ENCODE measurements at places on chromosomes 2 and 18.

- DNase-seq, result no peak
Observed at GRCh38 chr2:221205103-221205673, 366.9 kb downstream of the EPHA4 start.

DNA sequence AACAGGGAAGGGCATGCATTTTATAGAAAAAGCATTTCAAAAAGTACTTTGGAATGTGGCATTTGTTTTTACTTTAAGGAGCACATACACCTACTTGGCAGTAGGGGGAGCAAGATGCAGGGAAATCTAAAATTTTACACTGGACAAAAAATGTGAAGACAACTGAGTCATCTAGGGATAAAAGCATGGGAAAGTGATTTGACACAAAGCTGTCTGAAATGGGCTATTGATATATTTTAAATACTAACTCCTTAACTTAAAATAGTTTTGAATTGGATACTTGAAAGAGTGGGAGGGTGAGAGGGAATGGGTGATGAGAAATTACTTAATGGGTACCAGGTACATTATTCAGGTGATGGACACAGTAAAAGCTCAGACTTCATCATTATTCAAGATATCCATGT, 15.8 kb downstream of the TMEM200C start:
- no peak for DNase-seq

- DNase-seq, result no peak
Observed at GRCh38 chr2:165871025-165871424, 77.0 kb upstream of the GALNT3 start.

- DNase-seq, result no peak
Observed at GRCh38 chr2:26299471-26300101, 46.4 kb upstream of the SELENOI start.

DNA sequence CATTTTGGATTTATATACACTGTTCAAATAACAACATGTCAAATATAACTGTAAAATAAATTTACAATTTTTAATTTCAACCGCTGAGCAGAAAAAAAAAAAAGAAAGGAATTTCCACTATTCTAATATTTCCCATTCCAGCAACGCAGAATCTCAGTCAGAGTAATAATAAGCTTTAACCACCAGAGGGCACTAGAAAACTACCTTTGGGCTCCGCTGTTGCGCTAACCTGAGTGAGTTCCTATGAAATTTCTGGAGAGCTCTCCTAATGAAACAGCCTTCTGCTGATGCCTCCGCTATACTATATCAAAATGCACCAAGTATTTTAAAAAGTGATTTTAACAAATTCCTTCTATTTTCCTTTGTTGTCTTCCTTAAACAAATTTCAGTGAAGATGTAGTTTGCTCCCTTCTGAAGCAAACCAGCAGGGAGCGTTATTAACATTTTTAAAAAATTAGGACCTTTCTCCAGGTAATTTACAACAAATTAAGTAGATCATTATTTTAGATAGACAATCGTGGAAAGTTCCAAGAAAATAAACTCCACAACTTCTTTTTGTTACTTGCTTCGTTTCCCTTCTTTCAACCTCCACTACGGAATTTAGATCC, 23.0 kb downstream of the ERMN start:
- DNase-seq, result no peak

- DNase-seq, result no peak
Observed at GRCh38 chr2:25410370-25410769, 68.6 kb upstream of the DNMT3A start.

GRCh38 chr2:186068139-186068801, 329.7 kb downstream of the FSIP2 start:
- no peak for DNase-seq

DNA sequence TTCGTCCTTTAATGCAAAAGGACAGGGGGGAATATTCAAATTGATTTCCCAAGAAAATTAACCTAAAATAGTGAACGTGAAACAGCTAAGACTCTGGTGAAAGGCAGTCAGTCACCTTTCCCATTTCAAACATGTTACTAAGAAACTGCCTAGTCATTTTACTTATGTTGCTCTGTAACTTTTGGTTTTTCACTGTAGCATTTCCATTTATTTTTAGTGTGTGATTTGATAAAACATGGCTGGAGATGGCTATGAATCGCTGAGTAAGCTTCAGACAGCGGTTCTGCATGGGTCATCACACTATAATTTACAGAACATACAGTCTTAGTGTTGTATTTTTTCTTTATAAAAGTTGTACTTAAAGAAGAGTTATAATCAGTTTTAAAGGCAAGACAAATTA, 16.0 kb upstream of the KIDINS220 start:
- DNase-seq, result no peak

- peak; percentile 64 for DNase-seq
Observed at GRCh38 chr2:236156095-236156859, 11.9 kb downstream of the GBX2 start.

DNA sequence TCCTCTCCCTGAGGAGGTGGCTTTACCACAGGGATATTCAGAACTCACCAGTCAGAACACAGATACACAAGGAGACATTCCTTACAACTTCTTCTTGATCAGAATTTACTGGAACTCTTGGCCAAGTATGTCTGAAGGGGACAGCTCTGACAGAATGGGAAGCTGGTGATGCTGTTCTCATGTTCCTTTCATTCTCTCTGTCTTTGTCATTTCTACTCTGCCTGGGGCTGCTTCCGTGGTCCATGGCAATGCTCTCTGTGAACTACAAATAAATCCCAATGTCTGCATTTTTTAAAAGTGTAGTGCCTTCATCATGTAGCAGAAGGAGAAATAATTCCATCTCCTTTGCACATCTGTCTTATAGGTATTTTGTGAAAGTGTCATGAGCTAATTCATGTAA, 730.3 kb downstream of the CNTNAP5 start:
- DNase-seq, result no peak

DNA sequence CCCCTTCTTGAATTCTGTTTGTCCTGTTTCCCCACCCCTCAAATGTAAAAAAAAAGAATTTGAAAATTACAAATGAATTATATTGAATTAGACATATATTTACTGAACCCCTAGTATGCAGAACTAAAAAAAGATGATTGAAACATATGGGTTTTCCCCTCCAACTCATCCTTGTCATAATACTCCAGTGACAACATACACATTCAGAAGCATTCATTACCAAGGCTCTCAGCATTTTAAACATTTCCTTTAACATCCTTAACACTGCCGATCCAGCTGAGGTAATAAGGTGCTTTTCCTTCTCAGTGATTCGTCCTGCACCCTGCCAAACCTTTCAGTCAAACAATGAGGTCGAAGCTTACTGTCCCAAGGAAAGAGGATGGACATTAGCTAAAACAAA, 53.1 kb upstream of the DTNB start:
- no peak for DNase-seq

DNA sequence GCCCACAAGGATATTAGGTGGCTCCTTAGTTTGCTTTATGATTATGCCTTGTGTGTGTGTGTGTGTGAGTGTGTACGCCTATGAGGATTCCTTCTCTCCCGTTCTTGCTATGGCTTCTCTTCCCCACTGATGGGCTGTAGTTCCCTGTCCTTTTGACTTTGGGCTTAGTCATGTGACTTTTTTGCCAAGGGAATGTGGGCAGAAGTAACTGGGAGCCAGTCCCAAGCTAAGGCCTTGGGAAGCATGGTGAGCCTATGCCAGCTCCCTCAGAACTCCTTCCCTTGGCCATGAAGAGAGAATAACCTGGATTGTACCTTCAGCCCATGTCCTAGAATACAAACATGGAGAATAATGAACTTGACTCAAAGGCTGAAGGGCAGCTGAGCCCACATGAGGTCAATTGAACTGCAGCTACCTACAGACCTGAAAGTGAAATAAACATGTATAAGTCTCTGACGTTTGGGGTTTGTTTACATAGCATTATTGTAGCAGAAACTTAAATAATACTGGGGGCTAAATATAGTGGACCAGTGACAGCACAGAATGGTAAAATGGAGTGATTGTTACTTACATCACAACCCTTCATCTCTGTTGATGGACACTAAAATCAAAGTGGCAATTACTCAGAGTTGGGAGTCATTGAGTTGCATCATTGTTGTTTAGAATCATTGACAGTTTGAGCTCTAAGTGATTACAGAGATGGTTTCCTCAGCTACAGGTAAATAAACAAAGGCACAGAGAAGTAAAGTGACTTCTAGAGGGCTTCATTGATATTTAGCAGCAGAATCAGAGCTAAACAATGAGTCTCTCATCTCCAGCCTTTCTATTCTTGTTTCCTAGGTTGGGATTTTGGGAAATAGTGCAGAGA, 15.3 kb upstream of the IL36G start:
- no peak for DNase-seq

GRCh38 chr18:24228667-24229041, 89.8 kb downstream of the CABYR start:
- DNase-seq, result no peak

DNA sequence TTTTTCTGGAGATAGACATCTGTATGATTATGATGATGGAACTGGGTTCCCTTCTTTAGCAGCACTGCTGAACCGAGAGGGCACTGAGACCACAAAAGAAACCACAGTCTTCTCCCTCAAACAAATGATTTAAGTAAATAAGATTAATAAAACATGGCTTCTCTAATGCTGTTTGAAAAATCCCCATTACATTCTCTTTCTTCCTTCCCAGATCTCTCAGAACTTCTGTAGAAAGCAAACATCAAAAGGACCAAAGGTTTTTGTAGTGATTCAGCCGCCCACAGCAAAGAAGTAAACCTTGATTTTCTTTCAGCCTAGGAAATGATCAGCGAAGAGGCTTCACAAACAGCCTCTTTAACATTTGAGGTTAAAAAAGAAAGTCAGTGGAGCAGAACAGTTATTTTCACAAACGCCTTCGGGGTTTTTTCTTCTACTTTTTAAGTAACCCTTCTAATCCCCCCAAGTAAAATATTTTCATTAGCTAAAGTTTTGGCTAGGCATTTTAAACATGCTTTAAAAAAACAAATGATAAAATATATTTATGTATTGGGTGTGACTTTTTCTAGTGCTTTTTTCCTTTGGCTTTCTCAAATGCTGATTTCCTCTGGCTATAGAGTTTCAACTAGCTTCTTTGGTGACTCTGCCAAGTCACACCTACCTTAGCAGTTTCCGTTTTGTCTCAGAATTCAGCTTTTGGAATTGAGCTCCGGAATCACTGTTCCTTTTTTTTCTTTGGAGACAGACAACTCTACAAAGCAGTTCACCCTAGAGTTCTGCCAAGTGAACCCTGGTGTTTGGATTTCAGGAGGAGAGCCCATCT, 89.6 kb downstream of the UPP2 start:
- no peak for DNase-seq

- no peak for DNase-seq
Observed at GRCh38 chr2:20595439-20596192, 55.3 kb downstream of the HS1BP3 start.

GRCh38 chr2:44100351-44100750, 68.3 kb upstream of the PPM1B start:
- no peak for DNase-seq
